T-helper 2 cell (primary cell): ENCODE measurements at places on chromosomes 3 and 15.

DNA sequence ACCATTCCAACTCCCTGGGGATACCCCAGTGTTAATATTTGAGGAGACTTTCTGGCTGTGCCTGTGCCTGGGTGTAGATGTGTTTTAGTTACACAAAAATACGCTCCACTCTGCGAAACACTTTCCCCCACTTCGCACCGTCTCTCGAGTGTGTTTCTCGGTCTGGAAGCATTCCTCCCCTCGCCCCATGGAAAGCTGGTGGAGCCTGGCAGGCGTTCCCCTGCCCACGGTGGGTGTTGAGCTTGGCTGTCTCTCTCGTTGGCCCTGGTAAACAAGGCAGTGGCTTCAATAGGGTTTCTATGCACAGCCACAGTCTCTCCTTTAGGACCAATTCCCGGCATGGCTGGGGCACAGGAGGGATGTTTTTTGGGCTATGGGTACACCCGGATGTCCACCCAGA, 19.3 kb downstream of the IQSEC1 start:
- no peak for DNase-seq

DNA sequence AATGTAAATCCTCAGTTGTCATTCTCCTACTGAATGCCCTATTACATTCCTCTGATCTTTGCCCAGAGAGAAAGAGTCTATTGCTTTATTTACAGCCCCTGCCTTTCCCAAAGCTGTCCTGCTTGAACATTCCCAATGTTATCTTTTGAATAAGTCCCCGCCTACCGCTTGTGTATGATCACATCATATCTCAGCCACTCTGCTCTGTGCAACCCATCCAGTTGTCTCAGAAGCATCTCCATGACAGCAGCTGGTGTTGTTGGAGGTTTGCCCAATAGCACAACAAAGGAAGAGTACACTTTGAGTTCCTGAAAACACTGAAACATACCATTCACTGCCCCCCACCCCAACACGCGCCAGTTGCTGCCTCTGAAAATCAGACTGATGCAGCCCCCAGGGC, 22.0 kb upstream of the FAM3D start:
- DNase-seq, result no peak

DNA sequence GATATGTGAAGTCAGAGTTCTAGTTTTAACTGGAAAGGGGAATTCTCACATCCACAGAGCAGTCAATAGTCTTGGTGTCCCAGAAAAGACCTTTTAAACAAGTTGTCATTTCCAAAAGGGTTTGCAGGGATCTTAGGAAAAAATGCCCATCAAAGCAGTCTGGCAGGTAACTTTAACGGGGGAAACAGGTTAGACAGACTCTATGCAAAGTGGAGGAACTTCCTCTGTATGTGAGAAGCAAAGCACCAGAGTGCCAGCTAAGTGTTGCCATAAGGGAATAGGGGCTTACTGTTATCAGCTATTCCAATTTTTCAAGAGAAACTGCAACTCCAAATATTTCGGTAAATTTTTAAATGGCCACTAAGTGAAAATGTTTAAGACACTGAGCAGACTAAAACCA, 307.9 kb upstream of the MDFIC2 start:
- no peak for DNase-seq

GRCh38 chr3:42300778-42301177, 34.8 kb upstream of the CCK start:
- no peak for DNase-seq

GRCh38 chr3:15541371-15541770, 19.9 kb upstream of the COLQ start:
- no peak for DNase-seq

GRCh38 chr15:47949815-47950214, 171.0 kb upstream of the SLC24A5 start:
- DNase-seq, result no peak

- DNase-seq, result no peak
Observed at GRCh38 chr15:48002767-48003166, 118.0 kb upstream of the SLC24A5 start.
